ENCODE measurements at places on chromosomes 13 and 19.

- DNase-seq = no peak
Observed at GRCh38 chr19:16516923-16517610, 20.9 kb downstream of the C19orf44 start.

DNA sequence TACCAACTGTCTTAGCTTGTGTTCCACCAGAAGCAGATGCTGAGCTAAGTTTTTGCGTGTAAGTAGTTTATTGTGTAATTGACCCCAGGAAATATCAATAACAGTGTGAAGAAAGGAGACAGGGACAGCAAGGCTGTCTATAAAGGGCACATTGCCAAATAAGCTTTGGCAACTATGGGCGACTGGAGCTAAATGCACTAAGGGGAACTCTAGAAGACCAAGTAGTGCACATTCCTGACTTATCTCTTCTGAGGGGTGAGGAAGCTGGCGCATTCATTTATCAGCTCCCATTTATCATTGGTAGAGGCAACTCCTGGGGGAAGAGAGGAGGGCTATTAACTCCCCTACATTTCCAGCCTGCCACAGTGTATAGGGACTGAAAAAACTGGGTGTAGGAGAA, 135.0 kb downstream of the DLEU7 start:
- no peak for DNase-seq

DNA sequence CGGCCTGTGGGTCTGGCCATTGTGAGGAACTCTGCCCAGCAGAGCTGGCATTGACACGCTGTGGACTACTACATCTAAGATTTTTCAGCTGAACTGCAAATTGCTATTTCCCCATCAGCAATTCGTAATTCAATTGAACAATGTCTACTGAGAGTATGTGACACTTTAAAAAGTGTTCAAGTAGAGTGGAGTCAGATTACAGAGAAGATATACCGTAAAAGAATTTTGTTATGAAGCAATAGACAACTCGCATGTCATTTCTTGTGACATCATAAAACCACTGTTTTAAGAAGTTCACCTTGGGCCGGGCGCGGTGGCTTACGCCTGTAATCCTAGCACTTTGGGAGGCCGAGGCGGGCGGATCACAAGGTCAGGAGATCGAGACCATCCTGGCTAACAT, 32.5 kb upstream of the C1QTNF9 start:
- no peak for DNase-seq

DNA sequence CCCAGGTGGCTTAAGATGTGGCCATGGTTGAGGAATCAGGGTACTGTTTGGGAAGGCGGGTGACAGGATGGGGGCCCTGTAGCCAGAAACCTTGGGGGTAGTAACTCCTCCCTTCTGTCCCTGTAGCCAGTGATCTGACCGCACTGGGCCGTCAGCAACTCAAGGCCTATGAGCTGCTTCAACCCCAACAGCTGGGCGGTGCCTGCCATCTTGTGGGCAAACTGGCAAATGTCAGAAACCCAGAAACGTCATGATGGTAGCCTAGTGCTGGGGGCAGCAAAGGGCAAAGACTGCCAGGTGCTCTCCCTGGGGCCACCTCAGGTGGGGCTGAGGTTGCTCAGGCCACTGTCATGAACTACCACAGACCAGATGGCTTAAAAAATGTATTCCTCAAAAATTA, 3.5 kb downstream of the COPE start:
- peak; percentile 26 for DNase-seq

GRCh38 chr13:113612607-113613006, 28.1 kb downstream of the TFDP1 start:
- no peak for DNase-seq

- DNase-seq = no peak
Observed at GRCh38 chr19:42277821-42278451, 8.9 kb downstream of the CIC start.

DNA sequence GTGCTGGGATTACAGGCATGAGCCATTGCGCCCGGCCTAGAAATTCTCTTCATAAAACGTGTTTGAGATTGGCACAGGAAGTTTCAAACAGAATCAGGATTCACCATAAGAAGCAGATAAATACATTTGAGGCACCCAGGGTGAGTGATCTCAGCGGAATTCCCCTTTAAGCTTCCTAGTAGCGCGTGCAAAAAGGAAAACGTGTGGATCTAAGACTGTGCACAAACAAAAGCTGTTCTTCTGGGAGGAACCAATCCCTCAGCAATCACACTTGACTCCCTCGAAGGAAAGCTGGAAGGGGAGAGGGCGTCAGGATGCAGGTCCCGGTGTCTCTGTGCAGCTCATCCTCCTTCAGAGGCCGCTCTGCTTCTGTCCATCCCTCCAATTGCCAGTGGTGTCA, 15.5 kb downstream of the MCF2L start:
- DNase-seq = no peak

DNA sequence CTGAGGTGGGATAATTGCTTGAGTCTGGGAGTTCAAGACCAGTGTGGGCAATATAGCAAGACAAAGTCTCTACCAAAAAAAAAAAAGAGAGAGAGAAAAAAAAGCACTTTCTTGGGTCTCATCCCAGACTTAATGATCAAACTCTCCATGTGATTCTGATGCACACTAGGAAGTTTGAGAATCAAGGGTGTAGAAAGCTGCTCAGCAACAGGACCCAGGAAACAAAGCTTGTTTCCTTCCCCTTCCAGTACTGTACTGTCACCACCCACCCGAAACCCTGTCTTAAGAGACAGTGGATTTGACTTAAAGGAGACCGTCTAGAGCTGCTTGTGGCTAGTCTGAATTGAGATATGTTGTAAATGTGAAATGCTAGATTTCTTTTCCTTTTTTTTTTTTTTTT, 5.8 kb downstream of the MISP3 start:
- no peak for DNase-seq

Measured in hypothalamus (tissue), 51 donors.